NCI-H2107 (cell line): ENCODE measurements at places on chromosomes 7 and 10.
A peak's percentile ranks its signal among the peaks of the same experiment; 100 is the strongest.

GRCh38 chr7:120725376-120726039, 132.4 kb downstream of the TSPAN12 start:
- peak; percentile 0 for DNase-seq

GRCh38 chr7:87173471-87173870, 21.2 kb downstream of the DMTF1 start:
- no peak for DNase-seq

- no peak for DNase-seq
Observed at GRCh38 chr10:63114031-63114814, 18.9 kb upstream of the NRBF2 start.

DNA sequence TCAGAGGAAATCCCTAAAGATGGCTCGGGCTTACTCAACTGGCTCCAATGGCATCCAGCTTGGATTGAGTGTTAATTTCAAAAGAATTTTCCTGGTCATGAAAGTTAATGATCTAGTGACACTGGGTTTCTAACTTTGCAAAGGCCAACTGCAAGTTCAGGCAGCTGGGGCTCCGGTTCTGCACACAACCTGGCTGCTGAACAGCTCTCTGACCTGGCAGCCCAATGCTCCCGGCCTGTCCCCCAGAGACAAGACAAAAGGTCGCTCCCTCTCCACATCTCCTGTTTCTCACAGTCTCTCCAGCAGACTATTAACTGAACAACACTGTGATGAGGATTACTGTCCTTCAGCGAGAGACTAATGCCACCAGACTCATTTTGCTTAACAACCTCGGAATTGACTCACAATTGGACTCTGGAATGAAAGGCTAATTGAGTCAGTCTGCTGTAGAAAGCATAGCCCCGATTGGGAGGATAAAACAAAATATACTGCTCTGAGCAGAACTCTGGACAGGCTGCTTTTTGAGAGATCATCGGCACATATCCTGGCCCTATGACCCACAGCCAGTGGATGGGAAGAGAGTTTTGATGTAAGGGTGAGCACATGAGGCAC, 174.5 kb downstream of the GFRA1 start:
- no peak for DNase-seq

DNA sequence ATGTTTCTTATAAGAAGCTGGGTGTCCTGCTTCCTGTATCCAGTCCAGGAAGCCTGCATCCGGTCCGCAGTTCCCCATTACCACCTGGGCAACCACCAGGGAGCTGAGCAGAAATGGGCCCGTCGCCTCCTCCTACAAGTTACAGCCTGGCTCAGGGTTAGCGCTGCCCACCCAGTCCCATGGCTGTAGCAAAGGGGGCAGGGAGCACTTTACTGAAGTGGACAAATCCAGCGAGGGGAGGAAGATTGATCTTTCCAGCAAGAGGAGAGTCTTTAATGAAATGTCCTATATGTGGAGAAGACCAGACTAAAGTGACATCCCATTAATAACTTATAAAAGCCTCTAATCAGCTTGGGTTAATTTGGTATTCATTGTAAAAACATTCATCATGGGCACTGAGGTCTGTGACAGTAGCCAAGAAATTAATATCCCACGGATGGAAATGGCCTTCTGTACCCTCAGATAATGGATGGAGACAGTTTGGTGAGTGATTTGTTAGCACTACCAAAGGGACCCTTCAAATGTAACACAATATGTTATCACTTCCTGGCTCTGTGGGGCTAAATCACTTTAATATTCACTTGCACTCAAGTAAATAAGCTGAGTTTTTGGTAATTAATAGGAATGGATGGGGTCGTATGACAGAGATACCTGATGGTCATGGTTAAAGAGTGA, 323.4 kb downstream of the PAXIP1 start:
- DNase-seq, result no peak

DNA sequence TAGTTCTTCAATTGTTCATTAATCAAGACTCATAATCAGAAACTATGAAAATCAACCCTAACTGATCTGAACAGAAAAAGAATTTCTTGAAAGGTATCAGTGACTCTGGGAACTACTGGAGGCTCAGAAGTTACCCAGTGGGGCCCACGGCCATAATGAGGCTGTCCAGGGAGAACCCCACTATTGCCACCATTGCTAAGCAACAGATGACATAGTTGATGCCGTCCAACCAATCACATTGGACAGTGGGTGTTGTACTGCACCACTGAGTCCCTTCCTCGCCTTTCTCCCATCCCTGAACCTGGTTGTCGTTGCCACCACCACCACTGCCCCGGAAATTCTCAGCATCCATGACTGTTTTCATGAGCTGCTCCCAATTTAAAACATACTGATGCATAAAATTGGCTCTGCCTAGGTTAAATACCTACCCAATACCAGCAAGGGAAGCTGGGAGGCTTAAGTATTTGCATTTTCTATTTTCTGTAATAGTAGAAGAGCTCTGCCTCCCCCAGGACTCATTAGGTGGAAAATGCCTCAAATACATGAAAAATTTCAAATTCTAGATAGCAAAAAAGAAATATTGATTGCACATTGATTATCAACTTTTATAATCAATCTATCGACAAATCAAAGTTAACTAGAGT, 26.7 kb upstream of the USP6NL start:
- no peak for DNase-seq

- no peak for DNase-seq
Observed at GRCh38 chr7:121575194-121575765, 179.2 kb upstream of the FAM3C start.

GRCh38 chr7:141738592-141739013, 445 bp downstream of the SSBP1 start:
- no peak for DNase-seq

GRCh38 chr7:55066524-55066923, 47.7 kb downstream of the EGFR start:
- no peak for DNase-seq

- no peak for DNase-seq
Observed at GRCh38 chr7:30898411-30898810, 13.2 kb upstream of the AQP1 start.

GRCh38 chr10:5373307-5373706, 8.5 kb downstream of the UCN3 start:
- DNase-seq, result no peak

DNA sequence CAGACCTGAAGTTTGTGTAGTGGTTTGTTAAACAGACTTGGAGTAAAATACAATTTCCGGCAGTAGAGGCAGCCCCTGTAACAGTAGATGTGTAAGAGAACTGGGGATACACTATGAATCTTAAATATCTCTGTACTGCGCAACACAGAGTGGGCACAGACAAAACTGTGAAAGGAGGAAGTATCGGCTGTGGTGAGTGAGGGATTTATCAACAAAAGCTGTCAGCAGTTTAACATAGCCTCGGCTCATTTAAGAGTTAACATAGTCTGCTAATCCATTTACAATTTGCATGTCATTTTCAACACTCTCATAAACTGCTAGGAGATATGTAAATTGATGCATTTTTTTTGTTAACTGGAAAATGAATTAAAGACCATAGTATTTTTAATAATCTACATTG, 225.2 kb downstream of the ZWINT start:
- DNase-seq, result no peak

DNA sequence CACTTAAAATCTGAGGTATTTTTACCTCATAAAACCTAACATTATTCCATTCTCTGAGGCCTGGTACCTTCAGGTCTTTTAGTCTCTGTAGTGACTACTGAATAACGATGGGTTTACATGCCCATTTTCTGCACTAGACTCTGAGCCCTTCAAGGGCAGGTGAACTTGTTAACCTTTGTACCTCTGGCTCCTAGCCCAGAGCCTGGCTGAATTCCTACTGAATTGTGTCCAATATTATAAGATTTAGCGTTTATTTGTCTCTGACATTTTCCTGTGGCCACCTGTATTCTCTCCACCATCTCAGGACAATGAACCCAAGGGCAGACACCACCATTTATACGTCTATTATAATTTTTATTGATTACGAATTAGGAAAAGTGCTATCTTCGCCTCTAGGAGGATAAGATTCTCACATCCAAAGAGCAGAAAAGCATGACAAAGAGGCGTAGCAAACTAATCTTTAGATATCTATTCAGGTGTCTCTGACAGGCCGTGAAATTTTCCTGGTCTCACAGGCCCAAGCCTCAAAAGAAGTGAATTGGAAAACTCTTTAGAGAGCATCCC, 27.9 kb upstream of the HNRNPH3 start:
- no peak for DNase-seq

- DNase-seq, result no peak
Observed at GRCh38 chr7:74587435-74588126, 69.9 kb upstream of the GTF2I start.

GRCh38 chr10:73884017-73884416, 9.7 kb upstream of the CAMK2G start:
- DNase-seq, result no peak

DNA sequence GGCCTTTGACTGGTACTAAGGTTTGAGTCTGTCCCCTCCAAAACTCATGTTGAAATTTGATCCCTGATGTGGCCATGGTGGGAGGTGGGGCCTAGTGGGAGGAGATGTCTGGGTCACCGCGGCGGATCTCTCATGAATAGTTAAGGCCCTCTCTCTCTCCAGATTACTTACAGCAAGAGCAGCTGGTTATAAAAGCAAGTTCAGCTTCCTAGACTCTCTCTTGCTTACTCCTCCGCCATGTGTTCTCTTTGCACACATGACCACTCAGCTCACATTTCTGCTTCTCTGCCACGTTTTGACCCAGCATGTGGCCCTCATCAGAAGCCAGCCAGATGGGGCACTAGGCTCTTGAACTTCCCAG, 29.9 kb upstream of the ZMIZ1 start:
- peak; percentile 34 for DNase-seq

- no peak for DNase-seq
Observed at GRCh38 chr7:121966276-121966934, 93.4 kb downstream of the PTPRZ1 start.

DNA sequence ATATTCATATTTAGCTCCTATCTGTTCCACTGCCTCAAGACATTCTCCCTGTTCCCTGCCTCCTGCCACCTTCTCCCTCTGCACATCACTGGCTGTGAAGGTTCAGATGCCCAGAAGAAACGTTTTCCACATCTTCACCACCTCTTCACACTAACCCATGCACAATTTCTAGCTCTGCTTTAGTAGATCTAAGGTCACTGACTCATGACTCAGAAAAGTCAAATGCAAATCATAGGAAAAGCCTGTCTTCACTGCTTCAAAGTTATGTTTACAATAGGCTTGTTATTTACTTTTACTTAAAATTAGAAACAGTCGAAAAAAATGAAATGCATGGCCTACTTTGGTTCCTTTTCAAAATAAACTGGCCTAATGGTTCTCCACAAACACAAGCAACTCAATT, 2.5 kb downstream of the SCRN1 start:
- no peak for DNase-seq

DNA sequence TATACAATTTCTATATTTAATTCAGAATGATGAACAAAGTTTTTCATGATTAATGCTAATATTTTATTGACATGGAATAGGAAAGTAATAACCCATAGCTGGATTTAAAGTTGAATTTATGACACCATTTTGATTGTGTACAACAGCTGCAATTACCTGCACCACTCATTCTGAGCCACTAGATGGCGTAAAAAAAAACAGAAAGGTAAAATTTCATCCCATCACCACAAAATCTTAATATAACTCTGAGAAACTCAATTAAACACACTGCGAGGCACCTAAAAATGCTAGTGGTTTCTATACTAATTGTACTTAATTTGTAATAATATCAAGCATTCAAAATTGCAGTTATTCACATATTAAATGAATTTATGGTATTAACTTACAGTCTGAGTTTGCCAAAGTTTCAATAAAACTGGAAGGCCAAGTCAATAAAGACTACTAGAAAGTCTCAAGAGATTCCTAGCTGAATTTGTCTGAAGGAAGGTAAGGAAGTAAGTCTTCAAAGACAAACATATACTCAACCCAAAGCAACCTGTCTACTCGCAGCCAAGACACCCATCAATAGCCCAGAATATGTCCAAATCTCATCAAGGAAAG, 182.5 kb downstream of the SKAP2 start:
- no peak for DNase-seq

DNA sequence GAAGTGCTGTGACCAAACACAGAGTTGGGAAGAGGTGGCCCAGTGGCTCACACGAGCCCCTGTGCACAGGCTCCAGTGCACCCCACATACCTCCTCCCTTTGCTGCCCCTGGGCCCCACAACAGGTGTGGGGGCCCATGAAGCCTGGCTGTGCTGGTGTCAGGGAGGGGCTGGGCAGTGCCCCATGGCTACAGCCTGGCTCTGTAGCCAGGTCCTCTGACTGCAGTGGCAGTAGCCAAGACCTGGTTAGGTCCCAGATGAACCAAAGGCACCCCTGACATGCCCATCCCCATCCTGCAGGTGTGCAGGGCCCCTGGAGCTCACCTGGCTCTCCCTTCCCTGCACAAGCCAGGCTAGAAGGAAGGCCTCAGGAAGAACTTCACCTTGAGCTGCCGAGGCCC, 176.3 kb downstream of the GRID1 start:
- DNase-seq, result no peak

DNA sequence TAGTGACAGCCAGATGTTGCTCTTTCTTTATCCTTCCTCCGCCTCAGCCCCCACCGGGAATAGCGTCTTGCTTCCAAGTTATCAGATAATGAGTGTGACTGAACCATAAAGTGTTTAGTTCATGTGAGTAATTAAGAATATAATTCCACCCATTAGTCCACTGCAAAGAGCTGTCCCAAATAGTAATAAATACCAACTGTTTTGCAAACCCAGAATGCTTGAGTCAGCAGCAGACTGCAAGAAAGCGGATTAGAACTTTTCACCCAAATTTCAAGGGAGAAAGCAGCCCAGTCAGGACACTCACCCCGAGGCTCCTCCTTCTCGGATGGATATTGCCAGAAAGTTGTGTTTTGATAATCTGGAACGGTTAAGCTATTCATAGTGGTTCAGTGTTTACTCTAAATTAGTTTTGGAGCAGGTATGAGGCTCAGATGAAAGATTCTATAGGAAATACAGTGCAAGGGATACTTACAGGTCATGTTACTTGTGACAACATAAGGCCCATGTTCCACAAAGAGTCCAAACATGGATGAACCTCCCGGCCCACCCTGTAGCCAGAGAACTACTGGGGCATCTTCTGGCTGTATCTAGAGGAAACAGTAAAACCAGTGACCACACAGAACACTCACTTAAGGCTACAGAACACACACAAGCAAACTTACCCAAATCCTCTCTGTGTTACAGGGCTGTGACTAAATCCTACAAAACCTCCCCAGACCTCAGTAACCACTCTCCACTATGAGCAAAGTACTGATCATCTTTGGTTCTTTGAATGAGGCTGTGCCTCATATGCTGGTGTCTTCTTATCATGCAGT, 50.5 kb downstream of the CPVL start:
- DNase-seq, result no peak

GRCh38 chr7:102473271-102473991, 5.3 kb downstream of the POLR2J start:
- DNase-seq, result no peak

- no peak for DNase-seq
Observed at GRCh38 chr10:119834188-119834587, 38.5 kb downstream of the MCMBP start.

DNA sequence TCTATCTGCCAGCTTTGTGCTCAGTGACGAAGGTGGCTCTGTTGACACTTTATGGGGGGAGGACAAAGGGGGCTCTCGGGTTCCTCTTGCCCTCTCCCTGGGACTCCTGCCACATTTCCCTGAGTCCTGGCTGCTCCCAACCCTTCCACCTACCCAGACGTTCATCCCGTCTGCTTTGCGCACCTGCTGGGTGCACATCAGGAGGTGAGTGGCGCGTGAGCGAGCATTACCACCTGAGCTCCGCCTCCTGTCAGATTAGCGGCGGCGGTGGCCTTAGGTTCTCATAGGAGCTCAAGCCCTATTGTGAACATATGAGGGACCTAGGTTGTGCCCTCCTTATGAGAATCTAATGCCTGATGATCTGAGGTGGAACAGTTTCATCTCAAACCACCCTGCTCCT, 137.2 kb downstream of the DYNC2I1 start:
- no peak for DNase-seq

- DNase-seq, result no peak
Observed at GRCh38 chr7:107180378-107180777, 11.6 kb downstream of the HBP1 start.
